HFF-Myc (cell line): ENCODE measurements at places on chromosomes 7 and 10.
A peak's percentile ranks its signal among the peaks of the same experiment; 100 is the strongest.

GRCh38 chr7:20327055-20327454 is 3.6 kb upstream of the ITGB8 start:
- DNase-seq, result no peak

- no peak for DNase-seq
Observed at GRCh38 chr10:44968091-44968490, 8.5 kb downstream of the RASSF4 start.

- no peak for DNase-seq
Observed at GRCh38 chr7:152477079-152477478, 41.3 kb upstream of the KMT2C start.

DNA sequence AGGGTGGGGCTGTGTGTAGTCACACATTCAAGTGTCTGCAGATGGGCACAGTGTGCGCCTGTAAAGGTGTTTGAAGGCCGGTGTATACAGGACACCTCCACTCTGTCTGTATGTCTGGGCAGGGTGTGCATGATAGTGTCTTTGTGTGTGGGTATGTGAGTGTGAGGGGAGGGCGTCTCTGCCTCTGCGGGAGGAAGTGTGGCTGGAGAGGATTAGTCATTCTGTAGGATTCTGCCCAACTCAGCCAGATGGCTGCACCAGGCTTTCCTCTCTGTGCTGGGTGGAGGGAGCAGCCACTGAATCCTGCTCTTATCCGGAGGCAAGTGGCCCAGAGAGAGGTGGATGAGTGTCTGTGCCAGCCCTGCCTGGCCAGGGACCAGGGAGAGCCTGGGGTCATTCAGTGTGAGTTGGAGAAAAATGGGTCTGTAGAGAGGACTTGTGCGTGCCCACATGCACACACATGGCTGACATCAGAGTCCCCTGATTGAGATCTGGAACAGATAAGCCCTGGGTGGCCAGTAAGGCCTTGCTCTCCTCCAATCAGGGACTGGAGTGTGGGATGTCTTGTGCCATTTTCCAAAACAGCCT is 1.7 kb downstream of the SFXN3 start:
- peak; percentile 85 for DNase-seq

- DNase-seq, result no peak
Observed at GRCh38 chr7:87624628-87625027, 3.6 kb upstream of the RUNDC3B start.

GRCh38 chr10:5905854-5906507 is 15.9 kb downstream of the FBH1 start:
- no peak for DNase-seq

DNA sequence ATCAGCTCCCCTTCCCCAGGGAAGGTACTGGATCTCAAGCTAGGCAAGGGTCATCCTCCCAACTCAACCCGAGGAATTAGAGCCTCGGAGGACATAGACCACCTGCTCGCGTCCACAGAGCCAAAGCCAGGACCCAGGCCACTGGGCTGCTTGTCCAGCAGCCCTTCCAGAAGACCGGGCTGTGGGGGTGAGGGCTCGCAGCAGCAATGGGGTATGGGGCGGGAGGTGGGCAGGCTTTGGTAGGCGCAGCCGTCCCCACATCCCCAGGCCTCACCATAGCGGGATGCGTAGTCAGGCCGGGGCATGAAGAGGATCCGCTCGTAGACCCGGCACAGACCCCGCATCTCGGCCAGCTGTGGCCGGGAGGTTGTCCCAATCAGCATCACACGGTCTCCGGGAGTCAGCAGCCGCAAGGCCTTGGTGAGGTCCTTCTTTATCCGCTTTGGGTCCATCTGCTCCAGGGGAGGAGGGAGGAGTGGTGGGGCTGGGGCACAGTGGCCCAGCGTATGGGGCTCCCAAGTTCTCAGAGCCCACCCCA is 5.0 kb upstream of the ASB10 start:
- DNase-seq, result no peak

GRCh38 chr7:66790196-66790595 is 49.7 kb downstream of the RABGEF1 start:
- no peak for DNase-seq

DNA sequence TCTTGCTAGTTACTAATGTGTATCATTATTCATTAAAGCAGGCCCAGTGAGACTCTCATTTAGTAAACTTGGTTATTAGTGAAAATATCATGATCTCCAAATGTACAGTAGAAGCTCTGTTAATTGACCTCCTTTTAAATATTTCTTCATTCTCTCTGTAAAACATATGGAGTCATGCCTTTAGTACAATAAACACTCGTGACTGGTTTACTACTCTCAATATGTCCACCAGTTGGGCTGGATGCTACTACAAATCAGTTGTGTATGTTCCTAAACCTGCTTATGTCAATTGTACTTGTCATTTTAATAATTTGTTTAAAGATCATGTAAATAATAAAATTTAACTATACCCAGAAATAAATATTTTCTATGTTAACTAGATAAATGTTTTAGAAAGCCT is 68.6 kb upstream of the COMTD1 start:
- DNase-seq, result no peak

DNA sequence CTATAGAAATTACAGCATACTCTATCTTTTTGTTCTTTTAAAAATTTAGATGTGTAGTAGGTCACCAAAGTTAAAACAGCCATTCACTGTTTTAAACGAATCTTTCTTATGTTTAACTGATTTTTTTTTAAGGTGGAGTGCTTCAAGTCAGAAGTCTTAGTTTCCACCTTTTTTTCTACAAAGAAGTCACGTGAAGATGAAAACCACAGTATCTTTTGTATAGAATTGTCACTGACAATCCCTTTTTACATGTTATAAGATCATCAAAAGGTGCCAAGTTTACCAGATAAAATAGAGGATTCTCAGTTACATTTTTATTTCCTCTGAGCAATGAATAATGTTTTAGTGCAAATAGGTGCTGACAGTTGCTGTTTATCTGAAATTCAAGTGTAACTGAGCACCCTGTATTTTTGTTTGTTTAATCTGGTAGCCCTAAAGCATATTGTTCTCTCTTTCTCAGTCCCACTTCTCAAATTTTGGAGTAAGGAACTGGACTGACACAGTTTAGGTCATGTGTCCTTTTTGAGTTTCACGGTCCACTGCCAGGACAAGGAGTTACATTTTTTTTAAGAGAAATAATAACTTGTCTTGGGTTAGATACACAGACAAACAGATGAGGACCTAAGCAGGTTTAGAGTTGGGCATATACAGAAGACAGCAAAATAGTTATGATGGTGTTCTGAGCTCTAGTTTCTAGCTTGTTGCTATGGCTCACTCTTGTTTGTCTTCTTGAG is 233.2 kb upstream of the MBL2 start:
- DNase-seq, result no peak

DNA sequence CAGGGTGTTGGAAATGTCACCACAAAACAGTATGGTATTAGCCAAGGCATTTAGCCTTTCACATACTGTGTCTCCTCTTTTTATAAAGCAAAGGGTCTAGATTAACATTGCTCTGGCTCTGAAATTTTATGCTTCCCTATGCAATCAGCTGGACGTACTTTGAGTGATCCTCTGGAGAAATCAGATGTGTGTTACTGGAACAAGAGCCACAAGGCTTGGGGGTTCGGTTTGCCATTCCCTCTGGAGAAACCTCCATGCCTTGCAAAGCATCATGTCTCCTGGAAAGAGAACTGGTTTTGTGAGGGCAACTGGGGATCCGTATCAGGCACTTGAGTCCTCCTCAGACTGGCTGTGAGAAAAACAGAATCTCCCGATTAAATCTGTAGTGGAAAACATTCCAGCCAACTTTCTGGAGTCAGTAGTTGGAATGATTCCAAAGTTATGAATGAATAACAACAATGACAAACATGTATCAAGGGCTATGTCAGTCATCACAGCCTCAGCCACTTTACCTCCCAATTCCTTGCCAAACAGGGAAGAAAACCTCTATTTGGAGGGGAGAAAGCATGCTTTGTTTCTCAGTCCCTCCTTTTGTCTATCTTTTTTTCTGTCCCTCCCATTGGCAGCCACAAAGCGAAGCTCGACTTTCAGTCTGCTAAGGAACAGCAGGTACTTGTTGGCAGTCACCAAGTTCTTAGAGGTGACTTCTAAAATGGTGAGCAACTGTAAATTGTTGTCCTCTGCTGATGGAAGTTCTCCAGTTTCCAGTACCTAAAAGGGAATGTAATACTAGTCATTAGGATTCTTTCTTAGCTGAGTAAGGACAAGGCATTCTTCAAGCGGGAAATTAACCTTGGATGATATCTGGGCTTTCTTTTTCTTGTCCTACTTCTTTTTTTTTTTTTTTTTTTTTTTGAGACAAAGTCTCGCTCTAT is 864.8 kb upstream of the AUTS2 start:
- DNase-seq, result no peak

GRCh38 chr10:109933984-109934565 is 10.8 kb upstream of the XPNPEP1 start:
- no peak for DNase-seq

DNA sequence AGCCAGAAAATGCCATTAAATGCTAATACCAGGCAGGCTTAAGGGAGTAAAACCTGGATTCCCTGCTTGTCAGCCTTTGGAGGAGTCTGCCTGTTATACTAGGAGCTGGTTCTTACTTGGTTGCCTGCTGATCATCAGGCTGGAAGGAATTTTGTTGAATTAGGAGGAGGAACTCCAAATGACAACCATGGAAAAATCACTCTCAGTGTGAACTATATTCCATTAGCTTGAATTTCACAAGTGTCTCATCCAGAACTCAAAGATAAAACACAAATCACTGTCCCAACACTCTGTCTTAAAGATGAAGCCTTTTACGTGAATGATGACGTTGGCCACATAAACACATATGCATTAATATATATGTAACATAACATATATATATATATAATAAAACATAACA is 238.9 kb upstream of the PLXDC2 start:
- no peak for DNase-seq

- no peak for DNase-seq
Observed at GRCh38 chr7:33842150-33842549, 63.2 kb upstream of the BMPER start.

DNA sequence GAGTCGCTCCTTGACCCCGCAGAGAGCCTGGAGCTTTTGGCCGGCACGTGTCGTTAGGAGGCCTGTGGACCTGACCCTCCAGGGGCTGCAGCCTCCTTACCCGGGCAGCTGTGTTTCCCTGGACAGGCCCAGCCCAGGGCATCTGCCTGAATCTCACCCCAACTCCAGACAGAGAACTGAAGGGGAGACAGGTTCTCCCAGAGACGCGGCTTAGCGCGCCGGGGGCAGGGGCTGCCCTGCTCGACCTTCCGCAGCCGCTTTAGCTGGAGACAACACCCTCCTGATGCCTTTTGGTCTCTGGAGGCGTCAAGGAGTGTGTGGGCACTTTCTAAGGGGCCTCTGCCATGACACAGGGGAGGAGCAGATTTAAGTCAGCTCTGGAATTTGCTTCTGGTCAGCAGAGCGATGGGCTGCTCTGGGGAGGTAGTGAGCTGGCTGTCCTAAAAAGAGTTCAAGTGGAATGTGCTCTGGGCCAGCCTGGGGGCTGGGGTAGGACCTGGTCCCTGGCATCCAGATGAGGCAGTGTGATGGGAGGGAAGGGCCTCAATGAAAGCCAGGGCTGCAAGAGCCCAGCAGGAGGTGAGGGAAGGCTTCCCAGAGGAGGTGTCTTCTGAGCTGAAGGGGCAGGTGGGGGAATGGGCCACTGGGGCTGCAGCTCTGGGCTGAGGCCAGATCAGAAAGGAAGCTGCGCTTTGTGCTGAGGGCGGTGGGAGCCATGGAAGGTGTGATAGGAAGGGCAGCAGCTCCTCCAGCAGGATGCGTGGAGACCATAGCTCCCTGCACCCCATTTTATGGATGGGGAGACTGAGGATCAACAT is 5.8 kb downstream of the GRIFIN start:
- DNase-seq, result no peak

DNA sequence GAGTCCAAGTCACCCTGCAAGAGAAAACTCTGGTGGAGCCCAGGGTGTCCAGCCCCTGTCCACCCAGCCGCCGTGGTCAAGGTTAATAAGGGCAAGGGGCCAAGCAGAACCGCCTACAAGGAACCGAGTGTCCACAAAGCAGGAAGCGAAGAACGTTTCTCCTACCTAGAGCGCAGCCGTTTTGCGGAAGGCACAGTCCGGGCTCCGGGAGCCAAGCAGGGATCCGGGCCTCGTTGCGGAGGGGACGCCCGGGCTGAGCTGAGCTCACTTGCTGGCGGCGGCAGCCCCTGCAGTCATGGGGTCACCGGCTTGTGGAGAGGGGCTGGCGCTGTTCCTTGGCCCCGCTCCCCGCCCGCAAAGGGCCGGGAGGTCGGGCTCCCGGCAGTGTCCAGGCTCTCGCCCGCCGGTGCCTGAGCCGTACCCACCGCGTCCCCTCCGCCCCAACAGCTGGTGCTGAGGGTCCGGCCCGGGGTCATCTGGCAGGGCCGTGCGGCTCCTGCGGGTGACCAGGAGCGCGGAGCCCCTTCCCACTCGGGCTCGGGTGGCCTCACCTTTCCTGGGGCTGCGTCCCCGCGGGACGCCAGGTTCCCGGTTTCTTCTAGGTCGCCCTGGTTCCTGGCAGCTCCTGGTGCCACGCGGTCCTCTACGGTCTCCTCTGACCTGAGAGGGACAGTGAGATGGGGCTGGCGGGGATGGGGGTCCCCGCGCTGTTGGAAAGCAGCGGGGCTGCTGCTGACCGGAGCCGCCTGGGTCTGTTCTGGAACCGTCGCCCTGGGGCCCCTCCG is 14.0 kb upstream of the ZNF273 start:
- DNase-seq, result no peak

- no peak for DNase-seq
Observed at GRCh38 chr10:35558276-35558675, 46.9 kb upstream of the GJD4 start.

- no peak for DNase-seq
Observed at GRCh38 chr10:119166118-119166500, 595 bp upstream of the SFXN4 start.

DNA sequence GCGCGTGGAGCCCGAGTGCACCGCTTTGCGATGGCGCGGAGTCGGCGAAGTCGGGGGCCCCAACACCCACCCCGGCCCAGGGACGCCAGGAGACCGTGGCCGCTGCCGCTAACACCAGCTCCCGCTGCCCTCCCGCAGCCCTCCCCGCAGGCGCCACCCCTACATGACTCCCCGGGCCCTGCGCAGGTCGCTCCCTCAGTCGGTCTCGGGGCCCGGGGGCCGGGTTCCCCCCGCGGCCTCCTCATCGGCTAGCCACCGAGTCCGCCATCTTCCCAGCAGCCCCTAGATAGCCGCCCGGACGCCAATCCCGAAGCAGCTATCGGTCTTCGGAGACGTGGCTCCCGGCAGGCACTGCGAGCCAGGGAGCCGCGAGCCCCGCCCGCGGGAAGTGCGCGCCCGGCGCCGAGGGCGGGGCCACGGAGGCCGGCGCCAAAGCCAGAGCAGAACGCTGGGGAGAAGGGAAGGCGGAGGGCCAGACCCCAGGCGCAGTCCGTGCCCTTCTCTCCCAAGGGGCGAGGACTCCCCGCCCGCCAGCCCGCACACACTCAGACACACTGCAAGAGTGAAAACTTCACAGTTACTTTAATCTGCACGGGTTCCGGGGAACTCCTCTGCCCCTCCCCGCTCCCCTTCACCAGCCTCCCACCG is at the start of gene FASTK:
Gene FASTK, minus strand, starts transcription at position 288 of the 648 bp plus-strand sequence. Its CDS starts 43 bp downstream, at position 245.
- no peak for DNase-seq

DNA sequence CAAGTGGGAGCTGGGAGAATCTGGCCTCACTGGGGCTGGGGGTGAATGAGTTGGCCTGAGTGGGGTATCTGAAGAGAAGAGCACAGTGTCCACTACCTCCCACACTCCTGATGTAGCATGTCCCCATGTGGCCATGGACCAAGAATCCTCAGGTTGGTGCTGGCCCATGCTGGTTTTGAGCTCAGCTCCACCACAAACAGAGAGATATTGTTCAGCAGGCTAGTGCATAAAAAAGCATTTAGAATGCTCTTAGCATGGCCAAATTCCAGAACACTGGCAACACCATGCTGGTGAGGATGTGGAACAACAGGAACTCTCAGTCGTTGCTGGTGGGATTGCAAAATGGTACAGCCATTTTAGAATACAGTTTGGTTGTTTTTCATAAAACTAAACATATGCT is 61.4 kb downstream of the FRMPD2 start:
- DNase-seq, result no peak
